ENCODE measurements at places on chromosomes 3 and 15.

DNA sequence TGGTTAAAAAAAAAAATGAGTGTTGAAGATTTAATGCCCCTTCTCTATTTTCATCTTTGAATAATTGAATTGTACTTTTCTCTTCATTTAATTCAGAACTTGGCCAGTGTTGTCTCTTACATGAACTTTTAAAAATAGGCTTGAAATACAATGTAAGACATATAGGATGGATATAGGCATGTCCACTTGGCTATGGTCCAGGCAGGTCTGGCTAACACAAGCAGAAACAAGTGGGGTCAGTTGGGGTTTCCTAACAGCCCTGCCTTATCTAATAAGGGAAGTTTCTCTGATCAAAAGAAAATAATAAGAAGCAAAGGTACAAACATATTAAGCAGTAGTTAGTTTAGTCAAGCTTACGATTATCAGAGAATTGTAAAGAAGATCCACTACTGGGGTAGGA is 19.1 kb upstream of the PAK6 start:
- no peak for DNase-seq

DNA sequence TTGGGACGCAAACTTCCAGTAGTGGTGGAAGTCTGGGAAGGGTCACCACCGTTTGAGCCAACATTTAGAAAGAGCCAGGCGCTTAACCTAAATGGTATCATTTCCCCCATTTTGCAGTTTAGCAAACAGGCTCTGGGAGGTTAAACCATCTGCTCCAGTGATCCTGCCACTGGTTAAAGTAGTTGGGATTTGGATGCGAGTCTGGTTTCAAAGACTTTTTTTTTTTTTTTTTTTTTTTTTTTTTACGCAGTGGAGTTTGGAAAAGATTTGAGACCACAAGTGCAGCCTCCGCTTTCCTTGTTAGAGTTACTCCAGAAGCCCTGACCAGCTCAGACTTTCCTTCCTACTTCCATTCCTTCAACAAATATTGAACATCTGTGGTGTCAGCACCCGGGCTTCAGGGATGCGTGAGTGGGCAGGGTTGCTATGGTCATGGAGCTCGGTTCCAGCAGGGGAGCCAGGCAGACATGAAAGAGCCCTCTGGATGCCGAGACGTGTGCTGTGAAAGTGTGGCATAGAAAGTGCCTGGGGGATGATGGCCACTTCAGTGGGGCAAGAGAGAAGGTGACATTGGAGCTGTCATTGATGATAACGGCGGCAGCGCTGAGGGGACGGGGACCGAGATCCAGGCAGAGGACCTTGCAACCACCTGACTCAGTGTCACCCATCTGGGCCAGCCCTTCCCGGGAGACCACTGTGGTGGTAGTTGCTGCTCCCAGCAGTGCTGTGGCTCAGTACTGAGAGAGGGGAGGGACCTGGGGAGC is 1.1 kb upstream of the RNU6-1 start:
- no peak for DNase-seq

DNA sequence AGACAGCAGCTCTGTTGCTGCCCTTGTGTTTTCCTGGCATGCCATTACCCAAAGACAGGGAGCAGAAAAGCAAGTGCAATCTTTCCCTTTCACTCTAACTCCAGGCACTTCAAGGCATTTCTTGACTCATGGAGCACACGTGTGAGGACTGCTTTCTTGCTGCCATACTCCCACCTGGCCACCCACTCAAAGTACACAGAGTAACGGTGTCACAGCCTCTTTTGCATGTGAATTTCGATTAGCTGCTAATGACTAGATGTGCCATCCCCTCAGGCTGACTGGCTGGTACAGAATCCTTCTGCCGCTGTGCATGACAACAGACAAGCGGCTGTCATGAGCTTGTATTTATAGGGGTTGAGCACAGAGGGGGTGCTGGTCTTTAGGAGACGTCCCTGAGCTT is 380.6 kb downstream of the CTNNB1 start:
- DNase-seq = no peak

- no peak for DNase-seq
These were observed 269.8 kb downstream of the DIPK2A start for GRCh38 chr3:144241404-144241803.

GRCh38 chr15:73538123-73538522 is 95.1 kb downstream of the NPTN start:
- no peak for DNase-seq

DNA sequence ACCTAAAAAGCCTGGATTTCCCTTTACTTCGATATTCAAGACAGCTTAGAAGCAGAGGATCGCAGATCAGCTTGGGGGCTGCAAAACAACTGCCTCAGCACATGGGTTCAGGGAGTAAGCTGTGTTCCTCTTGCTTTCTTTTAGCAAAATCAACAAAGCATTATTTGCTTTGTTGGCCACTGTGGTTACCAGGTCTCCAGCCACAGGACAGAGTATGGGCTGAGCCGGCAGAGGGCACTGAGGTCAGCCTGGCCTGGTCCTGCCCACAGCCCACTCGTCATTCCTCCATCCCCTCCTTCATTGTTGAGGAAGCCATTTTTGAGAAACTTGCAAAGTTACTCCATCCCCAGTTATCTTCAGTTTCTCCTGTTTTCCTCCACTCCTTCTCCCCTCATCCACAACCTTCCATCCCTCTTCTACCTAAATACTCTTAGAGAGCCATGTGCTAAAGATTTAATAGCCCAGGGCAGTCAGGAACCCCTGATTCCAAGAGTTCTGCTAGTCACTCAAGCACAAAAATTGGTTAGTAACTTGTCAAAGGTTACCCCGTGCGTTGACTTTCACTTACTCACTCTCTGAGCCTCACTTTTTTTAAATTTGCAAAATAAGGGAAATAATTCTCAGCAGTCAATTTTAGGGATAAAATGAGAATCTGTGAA is 60.0 kb upstream of the HES1 start:
- no peak for DNase-seq

GRCh38 chr3:184637705-184638104 is 74.2 kb downstream of the MAGEF1 start:
- no peak for DNase-seq

- no peak for DNase-seq
These were observed 3.4 kb downstream of the PIGB start for GRCh38 chr15:55322467-55322866.

DNA sequence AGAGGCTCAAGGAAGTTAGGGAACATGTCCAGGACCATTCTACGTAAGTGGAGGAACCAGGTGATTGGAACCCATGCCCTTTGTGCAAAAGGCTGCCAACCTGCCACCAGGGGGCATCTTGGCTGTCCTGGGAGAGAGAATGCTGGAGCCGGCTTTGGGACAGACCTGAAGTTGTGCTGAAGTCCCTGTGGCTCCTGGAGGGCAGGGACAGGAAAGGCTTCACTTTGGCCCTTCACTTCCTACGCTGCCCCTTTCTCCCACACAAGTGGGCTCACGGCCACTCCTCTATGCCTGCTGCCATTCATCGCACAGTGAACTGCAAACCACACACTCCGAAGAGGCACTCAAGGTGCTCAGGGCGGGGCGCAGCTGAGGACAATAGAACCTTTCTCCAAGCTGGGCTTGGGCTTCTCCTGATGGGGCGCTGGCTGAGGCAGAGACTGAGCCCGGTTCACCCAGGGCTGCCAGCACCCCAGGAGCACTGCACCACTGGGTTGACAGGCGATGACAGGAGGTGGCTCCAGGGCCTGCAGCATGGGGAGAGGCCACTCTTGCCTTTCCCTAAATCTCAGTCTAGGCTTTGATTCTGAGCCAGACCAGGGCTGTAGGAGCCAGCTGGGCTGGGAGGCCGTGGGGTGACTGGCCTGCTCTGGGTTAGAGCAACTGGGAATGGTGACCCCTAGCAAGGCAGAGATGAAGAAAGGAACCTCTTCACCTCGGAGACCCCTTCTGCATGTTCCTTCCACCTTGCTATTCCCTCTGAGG is 8.4 kb downstream of the SHF start:
- DNase-seq = peak; percentile 22

DNA sequence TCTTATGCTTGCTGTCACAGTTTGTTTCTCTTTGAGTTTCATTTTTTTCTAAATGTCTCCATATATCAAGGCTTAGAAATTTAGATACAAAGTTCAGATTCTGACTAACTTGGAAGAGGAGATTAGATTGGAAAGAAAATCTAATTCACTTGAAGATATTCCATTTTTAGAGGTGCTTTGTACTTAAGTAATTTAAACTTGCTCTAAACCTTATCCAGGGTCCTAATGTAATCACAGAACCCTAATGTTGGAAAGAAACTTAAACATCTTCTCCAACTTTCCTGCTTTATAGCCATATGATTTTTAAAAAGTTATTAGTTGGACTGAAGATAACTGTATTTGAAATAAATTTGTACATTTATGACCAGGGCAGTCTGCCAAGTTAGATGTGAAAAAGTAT is 81.1 kb upstream of the ARHGEF3 start:
- no peak for DNase-seq
